Stimulated activated CD4-positive, alpha-beta T cell treated with anti-CD3 and anti-CD28 coated beads, Interleukin-12 subunit alpha, Interleukin-12 subunit beta, amount 100 ng/mL, for 48 hours (primary cell): ENCODE measurements at places on chromosomes 3 and 15.

DNA sequence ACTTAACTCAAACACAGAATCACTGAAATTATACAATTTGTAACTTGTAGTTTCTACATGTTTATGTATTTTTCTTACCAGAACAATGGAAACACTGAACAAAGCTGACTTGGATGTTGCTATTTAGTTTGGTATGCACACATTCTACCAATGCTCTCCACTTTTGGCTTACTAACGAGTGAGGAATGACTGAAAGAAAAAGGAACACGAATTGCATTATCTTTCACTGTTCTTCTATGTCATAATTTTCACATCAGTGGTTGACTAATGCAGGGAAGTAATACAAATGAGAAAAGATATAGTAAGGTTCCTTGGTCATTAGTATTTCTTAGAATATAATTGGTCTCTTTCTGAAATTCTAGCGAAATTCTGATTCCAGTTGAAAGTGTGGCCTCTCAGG lies 9.8 kb upstream of the CNTN3 start:
- DNase-seq: no peak

- no peak for DNase-seq
Measured at GRCh38 chr3:17551333-17551732, 191.1 kb downstream of the TBC1D5 start.

GRCh38 chr15:86676002-86676401 lies 596.3 kb downstream of the AGBL1 start:
- DNase-seq: no peak

GRCh38 chr3:146161663-146162002 lies 649 bp upstream of the PLOD2 start:
- DNase-seq: no peak

DNA sequence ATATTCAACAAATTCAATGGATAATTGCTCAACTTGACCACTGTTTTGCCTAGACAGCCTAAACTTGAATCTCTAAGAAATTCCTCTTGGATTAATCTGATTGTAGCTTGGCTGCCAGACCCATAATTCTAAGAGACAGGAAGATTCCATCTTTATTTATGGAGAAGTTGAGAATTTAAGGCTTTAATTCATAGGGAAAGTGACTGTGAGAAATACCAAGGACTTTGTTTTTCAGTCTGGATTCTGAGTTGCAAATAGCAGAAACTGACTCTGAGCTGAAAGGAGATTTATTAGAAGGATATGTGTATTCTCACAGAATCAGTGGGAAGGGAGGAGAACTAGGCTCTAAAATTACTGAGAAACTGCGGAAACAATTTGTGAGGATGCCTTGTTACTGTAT lies 195.7 kb downstream of the OXSM start:
- no peak for DNase-seq

DNA sequence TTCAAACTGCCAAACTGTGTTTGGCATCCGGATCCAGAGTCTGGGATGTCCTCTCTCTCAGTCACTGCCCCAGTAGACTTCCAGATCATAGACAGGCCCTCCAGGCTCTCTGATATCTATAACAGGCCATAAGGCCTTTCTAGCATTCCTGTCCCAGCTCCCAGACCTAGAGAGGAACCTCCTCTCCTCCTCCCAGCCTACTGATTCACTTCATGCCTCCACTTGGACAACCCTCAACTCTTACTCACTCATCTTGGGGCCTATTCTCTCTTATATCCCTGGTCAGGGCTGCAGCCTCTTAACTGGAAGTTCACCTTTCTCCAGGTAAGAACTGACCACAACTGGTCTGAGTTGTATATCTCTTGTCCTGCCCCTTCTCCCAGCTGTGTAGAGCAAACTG lies 253.7 kb upstream of the TRIM42 start:
- no peak for DNase-seq

DNA sequence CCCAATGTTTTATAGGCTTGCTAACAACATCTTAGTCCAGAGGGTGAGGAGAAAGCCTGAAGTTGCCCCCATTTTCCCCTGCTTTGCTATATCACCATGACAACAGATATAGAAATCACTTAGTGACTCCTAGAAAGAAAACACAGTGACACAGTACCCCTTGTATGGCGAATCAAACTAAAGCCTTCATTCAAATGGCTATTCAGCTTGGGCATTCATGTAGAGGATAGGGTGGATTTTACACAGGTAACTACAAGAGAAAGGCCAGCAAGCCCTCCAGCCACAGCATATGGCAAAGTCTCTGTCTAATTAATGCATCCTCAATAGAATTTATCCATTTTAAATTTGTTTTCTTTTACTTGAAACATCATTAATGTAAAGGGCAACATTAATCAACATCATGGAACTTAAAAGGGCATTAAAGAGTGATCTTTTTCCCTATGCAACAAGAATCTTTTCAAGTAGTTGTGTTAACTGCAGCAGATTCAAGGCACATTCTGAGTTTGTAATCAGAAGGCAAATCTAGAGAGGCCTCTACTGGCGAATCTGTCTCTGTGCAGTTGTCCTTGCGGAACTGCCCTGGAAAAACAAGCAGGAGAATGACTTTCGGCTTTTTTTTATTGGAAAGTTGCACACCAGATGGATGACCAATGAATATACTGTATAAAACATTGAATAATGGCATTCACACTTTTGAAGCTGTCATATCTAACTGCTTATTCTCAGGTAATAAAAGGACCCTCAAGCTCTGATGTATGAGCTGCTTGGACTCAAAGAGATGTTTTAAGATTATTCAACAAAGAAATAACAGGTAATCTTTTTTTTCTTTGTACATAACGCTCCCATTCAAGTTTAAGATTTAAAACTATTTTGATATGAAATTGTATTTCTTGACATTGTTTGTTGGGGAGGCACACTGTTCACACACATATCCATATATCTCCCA lies 621.7 kb upstream of the AGTR1 start:
- DNase-seq: no peak

DNA sequence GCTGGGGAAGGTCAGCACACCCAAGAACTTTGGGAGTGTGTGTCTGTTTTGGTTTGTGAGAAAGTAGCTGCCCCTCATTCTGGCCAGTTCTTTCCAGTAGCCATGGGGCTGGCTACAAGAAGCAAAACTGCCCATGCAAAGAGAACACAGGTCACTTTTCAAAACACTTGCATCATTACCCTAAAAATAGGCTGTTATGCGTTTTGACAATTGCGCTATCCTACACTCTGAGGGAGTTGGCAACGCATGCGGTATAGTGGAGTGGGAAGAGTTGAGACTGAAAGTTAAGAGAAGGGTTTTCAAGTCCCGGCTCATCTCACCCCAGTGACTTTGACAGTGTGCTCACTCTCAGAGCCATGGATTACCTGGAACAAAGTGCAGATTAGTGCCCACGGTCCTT lies 41.8 kb upstream of the MYZAP start:
- no peak for DNase-seq

GRCh38 chr3:101011136-101011535 lies 17.9 kb upstream of the ABI3BP start:
- DNase-seq: no peak

- no peak for DNase-seq
Measured at GRCh38 chr3:177379045-177379444, 181.8 kb upstream of the TBL1XR1 start.

DNA sequence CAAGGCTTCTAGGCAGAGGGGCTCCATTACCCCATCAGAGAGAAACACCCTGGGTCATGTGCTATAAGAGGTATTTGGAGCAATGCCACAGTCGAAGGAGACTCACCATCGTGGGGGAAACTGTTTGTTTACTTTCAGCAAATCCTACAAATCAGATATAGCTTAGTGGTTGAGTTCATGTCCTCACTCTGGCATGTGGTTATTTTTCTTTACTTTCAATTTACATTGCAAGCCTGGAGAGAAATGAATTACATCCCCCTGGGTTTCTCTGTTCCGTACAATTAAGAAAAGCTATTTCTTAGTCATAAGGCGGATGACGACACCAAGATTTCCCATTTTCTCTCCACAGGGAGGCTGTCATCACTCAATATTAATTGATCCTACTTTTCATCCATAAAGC lies 36.9 kb downstream of the RFTN1 start:
- no peak for DNase-seq

GRCh38 chr3:44482721-44483120 lies 5.3 kb upstream of the ZNF445 start:
- DNase-seq: no peak

DNA sequence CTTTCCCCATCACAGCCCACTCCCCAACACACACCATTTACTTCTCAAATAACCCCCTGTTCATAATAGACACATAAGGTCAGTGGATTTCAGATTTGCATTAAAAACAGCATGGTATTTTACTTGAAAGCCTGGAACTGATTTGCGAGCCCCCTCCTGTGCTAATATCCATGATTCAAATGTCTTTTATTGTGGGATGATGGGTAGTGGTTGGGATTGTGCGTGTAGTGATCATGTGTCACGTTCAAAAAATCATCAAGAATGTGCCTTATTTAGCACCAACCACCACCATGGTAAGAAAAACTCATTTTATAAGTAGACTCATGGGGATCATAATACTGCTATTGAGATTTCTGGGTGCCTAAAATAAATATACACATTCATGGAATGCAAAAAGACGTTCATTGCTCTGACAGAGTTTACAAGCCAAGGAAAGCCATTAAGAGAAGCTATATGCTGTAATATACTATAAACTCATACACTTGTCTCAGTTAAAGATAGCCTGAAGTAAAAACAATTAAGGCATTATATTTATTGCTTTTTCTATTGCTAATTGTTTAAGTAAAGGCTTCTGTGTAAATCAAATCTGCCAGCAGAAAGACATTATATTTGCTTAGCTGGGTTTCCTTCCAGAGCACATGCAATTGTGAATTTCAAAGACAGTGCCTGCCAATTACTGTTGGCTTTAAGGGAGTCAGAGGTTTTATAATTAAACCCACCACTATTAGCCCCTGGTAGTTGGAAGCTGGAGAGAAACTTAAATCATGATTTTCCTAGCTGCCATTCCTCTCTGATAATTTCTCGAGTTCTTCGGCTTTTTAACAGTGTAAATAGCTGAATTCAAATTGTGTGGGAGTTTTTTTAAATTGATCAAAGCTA lies 4.0 kb downstream of the TRAT1 start:
- no peak for DNase-seq
